Activated CD4-positive, alpha-beta T cell treated with anti-CD3 and anti-CD28 coated beads for 36 hours (primary cell): ENCODE measurements at places on chromosomes 11 and 22. TPM values are rescaled to one million over a fixed set of nuclear protein-coding genes. Genes with fewer than 3 reads are reported as not detected.

The BCO2 gene
- 0.63 TPM for total RNA-seq

The CBL gene
- 29.3 TPM for total RNA-seq

The DCHS1 gene
- 0.91 TPM for total RNA-seq

The TYR gene
- total RNA-seq = not detected

The TRPC6 gene
- not detected for total RNA-seq

DNA sequence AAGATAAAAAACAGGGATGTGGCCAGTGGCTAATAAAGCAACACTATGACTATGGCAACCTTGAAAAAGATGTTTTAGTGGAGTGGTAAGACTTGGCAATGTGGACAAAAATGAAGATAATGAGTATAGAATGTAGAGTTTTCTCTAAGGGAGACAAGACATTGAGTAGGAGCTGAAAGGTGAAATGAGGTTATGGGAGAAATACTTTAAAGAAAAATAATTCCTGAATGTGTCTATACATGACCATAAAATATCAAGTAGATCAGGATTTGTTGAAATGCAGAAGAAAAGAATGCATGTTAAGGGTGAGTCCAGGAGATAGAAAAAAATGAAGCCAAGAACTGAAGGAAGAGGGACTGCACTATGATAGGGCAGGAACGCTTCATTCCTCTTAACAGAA lies 101.6 kb upstream of the CARD18 start:
- no peaks in the 10 kb centered on the region for H3K36me3 ChIP-seq
- DNase-seq = no peak
- no peak overlapping the region for H3K4me3 ChIP-seq
- H3K4me1 ChIP-seq = no peaks in the 10 kb centered on the region
- H3K27me3 ChIP-seq = peaks cover 4% of the 10 kb centered on the region

- H3K4me3 ChIP-seq = no peak overlapping the region
- no peaks in the 10 kb centered on the region for H3K27me3 ChIP-seq
- no peak overlapping the region for H3K27ac ChIP-seq
- peaks cover 6% of the 10 kb centered on the region for H3K4me1 ChIP-seq
Measured at GRCh38 chr11:65403607-65404121, 17.2 kb downstream of the FRMD8 start.

GRCh38 chr22:40919446-40919845 lies 31.7 kb upstream of the RBX1 start:
- H3K36me3 ChIP-seq = peaks cover 20% of the 10 kb centered on the region
- no peak overlapping the region for H3K4me3 ChIP-seq
- peaks cover 4% of the 10 kb centered on the region for H3K4me1 ChIP-seq
- DNase-seq = no peak
- H3K27ac ChIP-seq = no peak overlapping the region

DNA sequence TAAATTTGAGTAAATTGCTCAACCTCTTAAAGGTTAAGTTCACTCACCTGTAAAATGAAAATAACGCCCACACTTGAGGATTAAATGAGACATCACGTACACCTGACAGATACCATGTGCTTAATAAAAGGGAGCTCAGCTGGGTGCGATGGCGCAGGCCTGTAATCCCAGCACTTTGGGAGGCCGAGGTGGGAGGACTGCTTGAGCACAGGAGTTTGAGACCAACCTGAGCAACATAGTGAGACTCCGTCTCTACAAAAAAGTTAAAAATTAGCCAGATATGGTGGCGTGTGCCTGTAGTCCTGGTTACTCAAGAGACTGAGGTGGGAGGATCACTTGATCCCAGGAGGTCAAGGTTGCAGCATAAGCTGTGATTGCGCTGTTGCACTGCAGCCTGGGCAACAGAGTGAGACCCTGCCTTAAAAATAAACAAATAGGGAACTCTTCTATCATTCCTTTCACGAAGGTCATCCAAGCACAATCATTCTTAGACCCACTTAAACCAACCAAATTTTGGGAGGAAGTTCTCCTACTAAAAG lies 134.1 kb downstream of the BBOX1 start:
- no peaks in the 10 kb centered on the region for H3K4me1 ChIP-seq
- peaks cover 11% of the 10 kb centered on the region for H3K27me3 ChIP-seq
- no peak overlapping the region for H3K27ac ChIP-seq
- no peak for DNase-seq

DNA sequence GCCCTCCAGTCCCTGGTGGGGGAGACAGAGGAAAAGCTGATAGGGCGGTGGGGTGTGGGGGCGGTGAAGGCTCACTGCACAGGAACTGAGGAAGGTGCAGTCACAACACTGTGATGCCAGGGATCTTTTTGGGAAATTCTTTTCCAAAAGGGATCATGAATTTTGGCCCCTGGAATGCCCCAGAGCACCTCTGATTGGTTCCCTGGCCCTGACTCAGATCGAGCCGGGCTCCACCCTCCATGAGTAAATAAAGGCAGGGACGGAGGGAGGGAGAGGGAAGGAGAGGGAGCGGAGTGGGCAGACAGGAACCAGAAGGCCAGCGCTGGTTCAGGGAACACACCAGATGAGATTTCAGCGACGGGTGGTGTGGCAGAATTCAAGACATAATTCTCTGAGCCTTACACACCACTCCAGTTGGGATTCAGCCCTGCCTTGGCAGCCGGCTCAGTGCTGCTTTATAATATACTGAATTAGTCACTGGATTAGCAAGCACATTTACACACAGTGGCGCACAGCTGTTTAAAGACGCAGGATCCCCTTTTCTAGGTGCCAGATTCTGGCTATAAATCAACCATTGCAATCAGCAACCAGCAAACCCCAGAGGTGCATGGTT lies 80.3 kb downstream of the ETS1 start:
- peaks cover 89% of the 10 kb centered on the region for H3K4me1 ChIP-seq
- no peaks in the 10 kb centered on the region for H3K27me3 ChIP-seq
- H3K27ac ChIP-seq = peak overlapping the region; percentile 98
- peak overlapping the region; percentile 96 for H3K4me3 ChIP-seq
- DNase-seq = peak; percentile 80

- H3K4me1 ChIP-seq = peaks cover 5% of the 10 kb centered on the region
- peak overlapping the region; percentile 13 for H3K27ac ChIP-seq
- no peaks in the 10 kb centered on the region for H3K36me3 ChIP-seq
Measured at GRCh38 chr11:405954-406795, 8.6 kb downstream of the SIGIRR start.

DNA sequence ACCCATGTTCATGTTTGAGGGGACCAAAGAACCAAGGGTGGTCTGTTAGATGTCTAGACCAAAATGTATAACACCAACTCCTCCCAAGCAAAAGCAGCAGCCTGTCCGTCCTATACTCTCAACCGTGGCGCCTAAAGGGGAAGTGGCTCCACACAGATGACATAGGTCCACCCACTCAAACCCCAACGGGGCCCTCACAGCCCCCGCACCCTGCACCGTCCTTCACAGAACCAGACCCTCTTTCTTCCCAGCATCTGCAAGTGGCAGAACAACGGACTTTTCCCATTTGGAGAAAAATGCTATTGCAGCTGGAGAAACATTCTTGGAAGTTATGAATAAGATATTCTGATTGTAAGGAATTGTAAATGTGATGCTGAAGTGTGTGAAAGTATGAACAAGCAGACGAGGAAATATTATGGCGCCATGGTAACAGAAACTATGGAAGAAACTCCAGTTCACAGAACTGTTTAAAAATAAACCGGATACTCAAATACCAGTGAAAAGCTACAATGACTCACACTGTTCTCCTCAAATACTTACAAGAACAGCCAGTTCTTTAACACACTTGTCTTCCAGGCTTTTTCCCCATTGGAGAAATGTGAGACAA lies 76.5 kb upstream of the ARFGAP3 start:
- no peaks in the 10 kb centered on the region for H3K27me3 ChIP-seq
- H3K27ac ChIP-seq = peak overlapping the region; percentile 60
- H3K4me1 ChIP-seq = peaks cover 68% of the 10 kb centered on the region
- DNase-seq = peak; percentile 49
- peak overlapping the region; percentile 35 for H3K4me3 ChIP-seq

GRCh38 chr11:97973352-97973857 lies 1047.3 kb upstream of the CNTN5 start:
- H3K4me3 ChIP-seq = no peak overlapping the region
- H3K4me1 ChIP-seq = no peaks in the 10 kb centered on the region
- no peak overlapping the region for H3K27ac ChIP-seq
- H3K27me3 ChIP-seq = no peaks in the 10 kb centered on the region
- no peaks in the 10 kb centered on the region for H3K36me3 ChIP-seq

GRCh38 chr11:120021391-120021953 lies 116.4 kb downstream of the TRIM29 start:
- no peak overlapping the region for H3K4me3 ChIP-seq
- H3K27me3 ChIP-seq = peaks cover 13% of the 10 kb centered on the region
- no peak overlapping the region for H3K27ac ChIP-seq
- no peaks in the 10 kb centered on the region for H3K36me3 ChIP-seq
